AG09319 (cell line): ENCODE measurements at places on chromosomes 4 and X.

DNA sequence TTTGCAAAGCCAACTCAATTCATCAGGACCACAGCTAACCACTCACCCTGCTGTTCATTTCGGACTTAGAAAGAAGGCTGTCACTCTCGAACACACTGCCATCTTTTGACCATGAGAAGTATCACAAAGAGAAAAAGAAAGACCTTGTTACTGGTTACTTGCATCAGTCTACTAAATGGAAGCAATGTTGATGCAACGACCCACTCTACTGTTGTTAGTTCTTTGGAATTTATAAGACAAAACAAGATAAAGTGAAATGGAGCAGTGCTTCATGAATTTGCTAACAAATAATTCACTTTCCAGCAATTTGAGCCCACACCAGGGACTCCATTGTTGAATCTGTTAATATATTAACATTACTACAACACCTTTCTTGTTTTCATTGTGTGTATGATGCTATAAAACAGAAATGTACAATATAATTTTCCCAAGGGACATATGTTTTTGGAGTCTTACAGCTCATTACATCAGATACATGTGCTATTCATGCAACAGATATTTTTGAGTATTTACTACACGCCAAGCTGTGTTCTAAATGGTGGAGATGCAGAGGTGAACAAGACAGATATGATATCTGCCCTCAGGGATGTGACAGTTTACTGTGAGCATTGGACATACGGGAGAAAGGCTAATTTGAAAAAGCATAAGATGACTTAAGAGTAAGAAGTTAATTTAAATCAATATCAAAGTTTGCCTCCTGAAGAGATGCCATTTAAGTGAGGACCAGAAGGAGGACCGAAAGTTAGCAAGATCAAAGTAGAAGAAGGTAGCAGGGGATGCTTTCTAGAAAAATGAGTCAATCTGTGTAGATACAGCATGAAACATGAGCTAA, 87.2 kb downstream of the AREG start:
- DNase-seq, result peak; percentile 80

DNA sequence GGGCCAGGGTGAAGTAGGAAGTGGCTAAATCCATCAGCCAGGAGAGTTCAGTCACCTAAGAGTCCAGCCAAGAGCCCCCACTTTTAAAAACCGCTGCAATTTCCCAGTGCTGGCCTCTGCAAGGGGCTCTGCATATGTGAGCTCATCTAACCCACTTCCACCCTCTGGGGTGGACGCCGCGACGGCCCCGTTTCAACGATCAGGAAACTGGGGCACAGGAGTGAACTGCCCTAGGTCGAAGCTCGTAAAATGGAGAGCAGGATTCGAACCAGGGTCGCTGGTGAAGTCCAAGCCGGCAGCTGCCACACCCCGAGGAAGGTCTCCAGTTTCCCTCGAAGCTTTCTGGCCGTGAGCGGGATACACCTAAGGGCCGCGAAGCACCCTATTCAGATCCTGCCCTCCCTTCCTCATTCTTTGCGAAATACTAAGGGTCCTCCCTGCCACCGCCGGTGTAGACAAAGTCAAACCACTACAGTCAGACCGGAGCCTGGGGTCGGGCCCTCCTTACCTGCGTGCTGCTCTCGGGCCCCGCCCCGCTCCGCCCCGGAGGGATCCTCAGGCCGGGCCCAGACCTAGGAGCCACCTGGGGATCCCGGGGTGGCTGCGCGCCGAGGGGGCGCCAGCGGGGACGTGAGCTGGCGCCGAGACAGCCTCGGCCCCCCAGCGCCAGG, 446 bp downstream of the EVC2 start:
- DNase-seq, result no peak

- DNase-seq, result no peak
Measured at GRCh38 chrX:66760651-66761050, 121.8 kb upstream of the EDA2R start.

GRCh38 chr4:88522702-88523324, 763 bp downstream of the PYURF start:
- DNase-seq, result no peak

- no peak for DNase-seq
Measured at GRCh38 chrX:80266979-80267378, 153.3 kb upstream of the TENT5D start.

DNA sequence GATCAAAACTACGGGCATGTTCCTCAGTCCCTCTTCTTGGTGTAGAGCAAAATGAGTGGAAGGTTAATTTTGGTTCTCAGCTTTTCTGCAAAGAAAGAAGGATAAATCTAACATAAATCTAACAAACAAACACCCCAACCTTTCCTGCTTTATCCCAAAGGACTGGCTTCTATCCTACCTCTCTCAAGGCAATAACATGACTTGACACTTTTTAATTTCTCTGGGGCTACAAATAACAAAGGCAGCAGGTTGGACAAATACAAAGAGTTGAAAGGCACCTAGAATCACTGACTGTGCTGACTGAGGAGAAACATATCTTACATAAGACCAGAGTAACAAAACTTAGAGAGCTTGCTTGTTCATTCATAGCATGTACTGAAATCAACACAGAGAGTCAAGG, 703.6 kb upstream of the PITX2 start:
- DNase-seq, result no peak

- DNase-seq, result no peak
Measured at GRCh38 chr4:127609484-127609883, 23.3 kb upstream of the INTU start.

DNA sequence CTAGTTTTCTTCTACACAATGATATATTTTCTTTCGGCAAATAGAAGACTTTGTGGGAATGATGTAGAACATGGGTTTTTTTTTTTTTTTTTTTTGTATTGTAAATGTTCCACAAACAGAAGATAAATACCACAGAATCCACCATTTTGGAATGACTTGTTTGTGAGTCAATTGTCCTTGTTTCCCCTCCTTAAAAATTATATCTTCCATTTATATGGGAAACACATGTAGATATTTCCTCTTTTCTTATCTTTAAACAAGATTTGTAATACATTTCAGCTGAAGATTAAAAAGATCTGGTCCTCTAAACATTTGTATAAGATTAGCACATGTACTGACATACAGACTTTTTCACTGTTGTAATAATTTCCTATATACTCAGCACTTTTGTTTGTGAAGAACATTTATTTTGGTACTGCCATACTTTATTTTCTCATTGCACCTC, 304.6 kb downstream of the SPRY1 start:
- no peak for DNase-seq

GRCh38 chr4:100287534-100287933, 97.3 kb upstream of the DDIT4L start:
- DNase-seq, result no peak

DNA sequence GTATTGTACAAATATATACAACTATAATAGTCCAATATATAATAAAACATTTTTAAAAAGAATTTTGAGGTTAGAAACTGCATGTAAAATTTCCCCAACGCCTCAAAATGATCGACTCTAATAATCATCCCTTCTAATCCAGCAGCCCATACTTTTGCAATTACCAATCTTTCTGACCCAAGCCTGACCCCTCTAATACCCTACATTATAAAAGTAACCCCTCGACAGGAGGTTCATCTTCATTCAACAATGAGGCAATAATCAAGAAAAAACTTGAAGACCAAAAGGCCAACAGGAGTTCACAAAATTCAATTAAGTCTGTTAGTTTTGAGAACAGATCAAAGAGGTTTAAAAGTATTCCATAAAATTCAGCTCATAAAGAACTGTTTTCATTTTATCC, 393.5 kb downstream of the GPM6A start:
- no peak for DNase-seq

GRCh38 chrX:148620023-148620422, 119.6 kb downstream of the AFF2 start:
- DNase-seq, result no peak

- no peak for DNase-seq
Measured at GRCh38 chrX:138858951-138859350, 147.4 kb upstream of the FGF13 start.

DNA sequence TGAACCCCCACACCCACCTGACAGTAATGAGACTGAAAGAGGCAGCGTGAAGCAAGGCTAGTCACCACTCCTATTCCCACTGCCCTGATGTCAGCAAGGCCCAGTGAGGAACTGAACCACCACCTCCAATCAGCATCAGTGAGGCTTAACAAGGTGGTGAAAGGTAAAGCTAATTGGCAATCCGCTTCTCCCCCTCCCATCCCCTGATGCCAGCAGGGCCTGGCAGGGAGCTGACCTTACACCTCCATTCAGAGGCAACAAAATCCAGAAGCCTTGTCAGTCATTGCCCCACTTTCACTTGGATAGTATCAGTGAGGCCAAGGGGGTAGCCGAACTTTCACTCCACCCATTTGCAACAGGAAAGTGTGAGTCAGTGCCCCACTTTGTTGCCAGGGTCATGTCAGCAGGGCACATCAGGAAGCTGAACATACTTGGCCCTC, 60.8 kb downstream of the AWAT2 start:
- no peak for DNase-seq

DNA sequence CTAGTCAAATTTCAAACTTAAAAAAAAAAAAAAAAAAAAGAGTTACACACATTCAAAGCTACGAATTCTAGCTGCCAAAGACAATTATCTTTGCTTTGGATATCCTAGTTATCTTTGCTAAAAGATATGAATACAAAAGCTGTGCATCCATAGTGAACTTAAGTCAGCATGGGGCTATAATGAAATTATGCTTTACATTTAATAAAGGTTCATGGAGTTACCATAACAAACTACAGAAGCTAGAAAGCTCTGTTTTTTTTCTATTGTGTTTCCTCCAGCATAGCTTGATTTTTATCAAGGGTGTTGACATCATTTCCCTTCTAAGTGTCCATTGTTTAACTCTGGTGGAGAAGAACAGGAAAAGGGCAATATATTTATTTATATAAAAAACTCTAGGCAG, 234.1 kb downstream of the ANKRD50 start:
- DNase-seq, result no peak

DNA sequence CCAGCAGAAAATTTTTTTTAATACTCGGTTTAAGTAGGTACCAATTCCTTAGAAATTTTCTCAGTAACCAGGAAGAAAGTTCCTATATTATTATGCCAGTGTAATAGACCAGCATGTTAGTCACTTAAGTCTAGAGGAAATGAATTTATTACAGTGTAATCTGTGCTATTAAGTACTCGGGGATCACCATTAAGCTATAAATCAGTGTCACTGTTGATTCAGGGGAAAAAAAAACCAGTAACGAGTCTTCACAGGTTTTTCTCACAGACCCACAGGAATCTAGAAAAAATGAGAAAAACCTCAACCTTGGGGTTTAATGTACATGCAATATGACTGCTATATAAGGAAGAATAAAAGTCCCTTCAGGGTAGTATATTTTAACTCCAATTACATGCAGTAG, 138.3 kb upstream of the IL1RAPL2 start:
- DNase-seq, result no peak

GRCh38 chr4:26197018-26197779, 123.6 kb upstream of the RBPJ start:
- DNase-seq, result peak; percentile 78

GRCh38 chrX:24332878-24333277, 19.0 kb upstream of the SUPT20HL2 start:
- DNase-seq, result no peak

- DNase-seq, result no peak
Measured at GRCh38 chr4:6069845-6070709, 51.8 kb upstream of the C4orf50 start.

- DNase-seq, result no peak
Measured at GRCh38 chrX:8189096-8189830, 18.2 kb upstream of the VCX2 start.

- DNase-seq, result no peak
Measured at GRCh38 chr4:169612871-169613859, 782 bp upstream of the NEK1 start.

DNA sequence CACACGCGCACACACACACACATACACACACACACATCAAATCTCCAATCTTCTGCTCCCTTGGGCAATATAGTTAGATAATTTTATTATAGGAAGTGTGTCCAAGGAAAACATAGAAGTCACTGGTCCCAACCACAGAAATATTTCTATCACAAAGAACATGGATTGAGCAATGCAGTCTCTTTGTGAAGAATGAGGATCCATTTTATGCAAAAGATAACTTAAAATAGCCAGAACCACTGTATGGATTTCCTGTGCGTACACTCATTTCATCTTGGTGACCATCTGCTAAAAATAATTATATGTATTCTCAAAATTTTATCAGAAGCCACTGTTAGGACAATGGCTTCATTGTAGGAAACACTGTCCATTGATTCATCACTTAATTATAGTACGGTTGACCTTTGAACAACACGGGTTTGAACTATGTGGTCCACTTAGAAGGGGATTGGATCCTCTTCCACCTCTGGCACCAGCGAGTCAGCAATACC, 169.6 kb upstream of the MXRA5 start:
- no peak for DNase-seq

DNA sequence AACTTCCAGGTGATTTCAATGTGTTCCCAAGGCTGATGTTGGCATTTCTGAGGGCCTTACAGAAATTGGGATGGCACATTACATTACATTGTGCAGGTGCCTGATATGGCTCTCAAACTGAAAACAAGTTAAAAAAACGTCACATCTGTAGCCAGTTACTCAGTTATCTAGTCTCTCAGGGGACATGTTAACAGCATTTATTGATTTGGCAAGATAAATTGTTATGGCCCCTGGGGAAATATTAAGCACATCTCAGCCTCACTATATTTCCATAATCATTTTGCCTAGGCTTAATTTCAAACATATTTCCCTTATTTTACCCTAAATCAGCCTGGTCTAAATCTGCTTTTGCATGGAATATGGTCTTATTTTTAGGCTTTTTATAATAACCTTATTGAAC, 290.0 kb downstream of the IL15 start:
- no peak for DNase-seq

DNA sequence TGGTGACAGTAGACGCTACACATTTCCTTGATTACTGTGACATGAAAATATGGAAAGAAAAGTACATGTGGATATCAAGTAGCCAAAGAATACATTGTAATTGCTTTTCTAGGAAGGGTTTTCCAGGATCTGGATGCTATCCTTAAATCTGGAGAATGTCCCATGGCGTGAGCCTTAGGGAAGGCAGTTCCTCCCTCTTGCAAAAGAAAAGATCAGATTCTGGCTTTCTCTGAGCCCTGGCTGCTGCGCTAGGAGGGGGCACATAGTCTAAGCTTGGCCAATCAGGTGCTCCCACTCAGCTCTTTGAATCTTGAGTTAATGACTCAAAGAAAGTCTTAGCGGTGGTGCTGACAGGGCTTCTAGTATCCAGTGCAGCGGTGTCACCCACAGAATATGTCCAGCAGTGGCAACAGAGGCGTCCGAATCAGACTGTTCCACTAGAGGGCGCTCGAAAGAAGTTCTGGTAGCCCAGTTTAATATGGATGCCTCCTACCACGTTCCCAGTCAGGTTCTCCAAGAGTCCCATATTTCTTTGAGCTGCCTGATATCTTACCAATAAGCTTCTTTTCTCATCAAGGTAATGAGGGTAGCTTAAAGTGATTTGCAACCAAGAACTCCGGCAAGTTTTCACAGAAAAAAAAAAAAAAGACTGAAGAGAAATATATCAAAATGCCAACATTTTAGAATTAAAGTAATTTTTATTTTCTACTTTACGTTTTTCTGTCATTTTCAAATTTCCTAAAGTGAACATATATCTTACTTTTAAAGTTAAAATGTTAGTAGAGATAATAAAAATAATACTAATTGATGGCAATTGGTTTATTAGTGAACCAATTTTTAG, 213.4 kb upstream of the S100G start:
- peak; percentile 29 for DNase-seq

GRCh38 chr4:149158817-149159216, 656.8 kb downstream of the IQCM start:
- no peak for DNase-seq

- no peak for DNase-seq
Measured at GRCh38 chr4:3308691-3309090, 15.9 kb downstream of the RGS12 start.
